Neural crest cell (in vitro differentiated cells): ENCODE measurements at places on chromosomes 13 and 19.
A peak's percentile ranks its signal among the peaks of the same experiment; 100 is the strongest.

DNA sequence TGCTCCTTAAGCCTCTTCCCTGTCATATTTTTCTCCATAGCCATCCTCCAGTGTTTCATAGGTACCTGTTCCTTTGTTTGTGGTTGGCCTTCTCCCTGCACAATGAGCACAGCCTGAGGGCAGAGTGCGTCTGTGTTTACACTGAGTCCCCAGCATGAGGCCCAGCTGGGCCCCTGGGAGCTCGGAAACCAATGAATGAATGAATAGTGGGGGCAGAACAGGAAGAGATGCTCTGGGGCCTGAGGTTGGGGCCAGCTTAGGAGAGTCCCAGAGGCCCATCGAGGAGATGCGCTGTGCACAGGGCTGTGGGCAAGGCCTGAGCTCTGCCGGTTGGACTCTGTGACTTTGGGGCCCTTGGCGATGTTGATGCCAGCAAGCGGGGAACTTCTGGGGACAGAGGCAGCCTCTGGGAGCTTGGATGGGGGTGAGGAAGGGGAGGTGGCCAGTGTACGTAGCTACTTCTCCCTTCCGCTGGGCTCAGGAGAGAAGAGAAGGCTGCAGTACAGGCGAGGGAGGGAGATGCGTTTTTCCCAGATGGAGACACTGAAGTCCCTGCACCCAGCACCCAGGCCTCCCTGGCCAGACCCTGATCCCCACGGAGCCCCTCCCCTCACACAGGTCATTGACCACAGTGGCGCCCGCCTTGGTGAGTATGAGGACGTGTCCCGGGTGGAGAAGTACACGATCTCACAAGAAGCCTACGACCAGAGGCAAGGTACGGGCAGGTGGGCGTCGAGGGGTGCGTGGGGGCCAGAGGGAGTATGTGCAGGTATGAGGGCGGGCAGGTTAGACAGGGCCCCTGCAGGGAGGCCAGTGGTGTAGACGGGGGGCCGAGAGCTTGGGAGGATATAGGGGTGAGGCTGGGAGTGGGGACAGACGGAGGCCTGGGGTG, 5.1 kb downstream of the TBCB start:
- no peak for DNase-seq

DNA sequence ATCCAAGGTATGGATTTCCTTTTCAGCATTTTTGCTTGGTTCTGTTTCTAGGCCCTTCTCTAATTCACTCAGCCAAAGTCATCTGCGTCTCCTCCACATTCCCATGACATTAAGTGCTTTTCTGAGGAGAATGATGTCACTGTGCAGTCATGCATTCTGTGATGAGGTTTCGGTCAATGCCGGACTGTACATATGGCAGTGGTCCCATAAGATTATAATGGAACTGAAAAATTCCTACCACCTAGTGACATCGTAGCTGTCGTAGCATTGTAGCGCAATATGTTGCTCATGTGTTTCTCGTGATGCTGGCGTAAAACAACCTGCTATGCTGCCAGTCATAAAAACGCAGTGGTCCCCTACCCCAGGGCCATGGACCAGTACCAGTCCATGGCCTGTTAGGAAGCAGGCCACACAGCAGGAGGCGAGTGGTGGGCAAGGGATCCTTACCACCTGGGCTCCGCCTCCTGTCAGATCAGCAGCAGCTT, 63.4 kb upstream of the TNFRSF19 start:
- DNase-seq = no peak

GRCh38 chr19:18017275-18018083, 9.5 kb downstream of the ARRDC2 start:
- no peak for DNase-seq

- no peak for DNase-seq
Measured at GRCh38 chr19:38795549-38795948, 6.5 kb downstream of the LGALS7B start.

DNA sequence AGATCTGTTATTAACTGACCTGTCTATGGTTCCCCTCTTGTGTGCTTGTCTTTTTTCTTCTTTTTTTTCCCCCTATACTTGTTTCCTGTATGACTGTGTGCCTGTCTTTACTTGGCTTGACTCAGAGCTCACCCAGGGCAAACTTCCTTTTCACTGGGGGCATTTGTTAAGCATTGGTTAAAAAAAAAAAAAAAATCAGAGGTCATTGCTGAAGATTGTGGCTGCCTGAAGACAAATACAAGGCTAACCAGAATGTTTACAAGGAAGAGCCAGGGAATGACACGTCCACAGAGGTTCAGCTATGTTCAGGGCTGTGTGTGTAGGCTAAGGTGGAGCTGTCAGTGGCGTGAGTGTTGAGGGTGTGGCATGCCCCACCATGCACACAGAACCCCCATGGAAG, 47.1 kb downstream of the LNX2 start:
- DNase-seq = no peak

- DNase-seq = no peak
Measured at GRCh38 chr19:50994129-50994528, 7.3 kb downstream of the KLK8 start.

DNA sequence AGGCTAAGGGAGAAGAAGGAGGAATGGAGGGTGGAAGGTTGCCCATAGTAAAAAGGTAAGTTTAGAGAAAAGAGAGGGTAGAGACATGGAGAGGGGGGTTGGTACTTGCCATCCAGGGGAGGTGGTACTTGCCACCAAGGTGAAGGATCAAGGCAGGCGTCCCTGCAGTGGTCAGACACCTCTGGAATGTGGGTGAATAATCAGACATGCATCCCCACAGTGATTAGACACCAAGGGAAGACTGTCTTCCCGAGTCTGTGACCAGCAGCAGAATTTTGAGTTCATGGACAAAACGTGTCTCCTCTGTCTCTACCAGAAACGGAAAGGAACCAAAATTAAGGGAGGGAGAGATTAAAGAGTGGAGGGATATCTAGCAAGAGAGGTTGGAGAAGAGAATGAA, 27.1 kb upstream of the IGFL1 start:
- no peak for DNase-seq

- no peak for DNase-seq
Measured at GRCh38 chr19:31316201-31316951, 32.9 kb downstream of the TSHZ3 start.

- peak; percentile 83 for DNase-seq
Measured at GRCh38 chr19:51473009-51473707, 5.2 kb upstream of the CEACAM18 start.

GRCh38 chr13:99435116-99435515, 66.2 kb upstream of the TM9SF2 start:
- DNase-seq = no peak

DNA sequence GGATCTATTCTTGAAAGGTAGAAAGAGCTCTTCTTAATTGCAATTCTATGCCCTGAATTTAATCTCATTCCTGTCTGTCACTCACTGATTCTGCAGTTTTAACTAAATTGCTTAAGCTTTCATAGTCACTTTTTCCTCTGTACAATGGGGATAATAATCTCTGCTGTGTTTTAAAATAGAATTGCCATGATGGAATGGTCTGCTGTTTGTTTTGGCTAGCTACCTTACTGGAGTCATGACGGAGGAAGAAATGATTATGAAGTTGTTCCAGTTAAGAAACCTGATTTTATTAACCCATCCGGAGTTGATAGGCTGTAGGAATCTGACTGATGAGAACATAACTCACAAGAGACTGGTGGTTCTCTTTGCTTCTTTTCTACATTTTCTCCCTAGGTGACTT, 54.9 kb upstream of the ITM2B start:
- no peak for DNase-seq

DNA sequence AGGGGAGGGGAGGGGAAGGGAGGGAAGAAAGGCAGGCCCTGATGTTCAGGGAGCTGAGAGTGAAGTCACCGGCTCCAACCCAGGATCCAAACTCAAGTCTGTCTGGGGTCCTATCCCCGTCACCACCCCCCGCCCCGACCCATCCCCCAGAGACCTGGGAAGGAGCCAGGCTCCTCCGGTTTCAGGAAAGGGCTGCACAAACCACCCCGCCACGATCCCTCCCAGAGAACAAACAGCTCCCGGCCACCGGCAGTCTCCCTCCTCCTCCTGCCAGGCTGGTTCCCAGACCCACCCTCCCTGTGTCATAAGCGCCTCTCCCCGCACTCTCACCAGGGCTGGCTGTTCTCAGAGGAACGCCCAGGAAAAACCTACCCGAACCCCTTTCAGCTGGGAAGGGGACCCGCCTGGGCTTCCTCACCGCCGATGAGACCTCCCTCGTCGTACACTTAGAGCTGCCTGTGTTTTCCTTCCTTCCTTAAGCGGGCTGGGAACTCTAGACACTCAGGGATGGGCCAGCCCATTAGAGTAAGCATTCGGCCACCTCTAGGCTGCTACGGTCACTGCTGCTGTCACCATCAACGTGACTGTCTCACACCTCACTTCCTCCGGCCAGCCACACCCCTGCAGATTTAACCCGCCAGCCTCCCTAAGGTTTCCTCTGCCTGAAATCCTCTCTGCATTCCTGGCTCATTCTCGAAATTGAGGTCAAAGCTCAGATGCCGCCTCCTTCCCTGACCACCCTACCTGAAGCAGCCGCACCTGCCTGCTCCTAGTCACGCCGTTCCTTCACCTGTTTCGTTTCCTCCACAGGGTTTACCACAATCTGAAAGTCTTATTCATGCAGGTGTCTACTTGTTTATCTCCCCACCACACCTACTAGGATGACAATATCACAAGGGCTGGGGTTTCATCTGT, 6.3 kb upstream of the RDH13 start:
- no peak for DNase-seq

DNA sequence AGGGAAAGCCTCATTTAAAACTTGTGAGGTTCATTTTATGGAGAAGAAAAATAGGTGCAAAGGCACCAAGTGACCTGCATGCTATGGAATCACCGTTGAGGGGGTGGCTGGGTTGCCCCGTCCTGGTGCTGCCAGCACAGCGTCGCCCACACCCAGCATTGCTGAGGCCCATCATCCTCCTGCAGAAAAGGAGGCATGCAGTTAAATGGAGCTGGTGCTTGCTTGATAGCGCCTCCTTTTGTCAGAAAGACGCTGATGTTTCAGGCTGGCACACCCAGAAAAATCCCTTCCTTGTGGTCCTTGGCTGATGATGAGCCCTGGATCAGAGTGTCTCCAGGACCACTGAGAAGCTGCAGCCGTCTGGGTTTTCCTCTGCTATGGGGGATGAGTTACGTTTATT, 36.9 kb downstream of the DHRS12 start:
- DNase-seq = no peak

DNA sequence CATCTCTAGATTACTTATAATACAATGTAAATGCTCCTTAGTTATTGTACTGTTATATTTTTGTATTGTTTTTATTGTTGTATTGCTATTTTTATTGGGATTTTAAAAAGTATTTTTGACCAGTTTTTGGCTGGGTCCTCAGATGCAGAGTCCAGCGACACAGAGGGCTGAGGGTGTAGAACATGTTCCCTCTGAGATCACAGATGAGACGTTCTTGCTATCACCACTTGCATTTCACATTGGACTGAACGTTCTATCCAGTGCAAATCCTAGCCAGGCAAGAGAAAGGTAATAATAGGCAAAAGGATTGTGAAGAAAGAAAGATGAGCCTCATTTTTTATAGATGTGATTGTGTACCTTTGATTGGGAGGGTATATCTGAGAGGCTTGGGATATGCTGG, 15.0 kb downstream of the ZSCAN5A start:
- DNase-seq = no peak

DNA sequence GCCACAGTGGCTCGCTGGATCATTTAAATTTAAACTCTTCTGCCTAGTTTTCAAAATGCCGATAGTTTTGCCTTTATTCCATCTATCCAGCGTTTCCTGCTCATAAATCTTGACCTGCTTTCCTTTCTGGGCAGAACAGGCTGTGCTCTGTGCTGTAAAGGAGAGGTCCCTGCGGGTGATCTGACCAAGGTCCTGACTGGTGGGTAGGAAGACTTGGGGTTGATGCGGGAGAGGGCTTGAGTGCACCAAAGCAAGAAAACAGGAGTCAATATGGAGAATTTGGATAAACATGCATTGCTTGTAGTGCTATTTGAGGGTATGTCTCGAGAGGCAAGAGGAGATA, 533.6 kb downstream of the MYO16 start:
- DNase-seq = no peak

DNA sequence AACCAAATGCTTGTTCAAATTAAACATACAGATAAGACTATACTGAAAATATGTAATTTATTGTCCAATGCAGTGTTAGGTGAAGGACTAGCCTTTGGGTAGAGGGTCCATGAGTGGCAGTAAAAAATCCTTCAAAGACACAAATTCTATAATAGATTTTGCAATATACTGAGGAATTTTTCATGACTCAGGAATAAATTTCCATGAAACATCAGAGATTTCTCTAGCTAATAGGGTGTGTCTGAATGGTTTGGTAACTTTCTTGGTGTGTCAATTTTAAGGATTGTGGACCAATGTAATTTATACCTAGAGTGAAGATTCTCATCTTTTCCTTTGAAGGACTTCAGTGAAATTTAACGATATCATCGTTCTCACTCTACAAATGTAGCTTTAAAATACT, 546.7 kb downstream of the SLITRK5 start:
- no peak for DNase-seq

DNA sequence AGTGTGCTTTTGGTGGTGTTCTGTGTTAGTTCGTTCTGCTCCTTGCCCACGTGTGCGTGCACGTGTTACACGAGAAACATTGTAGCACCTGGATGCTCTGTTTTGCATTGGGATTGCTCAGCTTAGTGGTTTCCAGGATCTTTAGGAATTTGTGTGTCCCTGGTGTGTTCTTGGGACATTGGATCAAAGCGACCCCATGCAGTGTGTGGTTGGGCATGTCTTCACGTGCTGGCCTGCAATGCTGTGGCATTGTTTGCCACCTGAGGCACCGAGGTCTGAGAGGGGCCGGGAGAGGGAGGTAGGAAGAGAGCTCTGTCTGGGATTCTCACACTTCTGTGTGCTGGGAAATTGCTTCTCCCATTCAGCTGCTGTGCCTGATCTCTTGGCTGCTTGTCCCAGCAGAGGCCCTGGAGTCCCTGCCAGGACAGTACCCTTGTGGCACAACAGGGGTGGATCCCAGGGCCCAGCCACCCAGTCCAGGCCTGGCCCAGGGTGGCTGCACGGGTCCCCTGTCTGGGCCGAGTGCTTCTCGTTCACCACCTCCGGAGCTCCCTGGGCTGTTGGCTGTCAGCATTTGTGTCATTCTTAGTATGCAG, 11.3 kb downstream of the PLEKHJ1 start:
- DNase-seq = no peak

DNA sequence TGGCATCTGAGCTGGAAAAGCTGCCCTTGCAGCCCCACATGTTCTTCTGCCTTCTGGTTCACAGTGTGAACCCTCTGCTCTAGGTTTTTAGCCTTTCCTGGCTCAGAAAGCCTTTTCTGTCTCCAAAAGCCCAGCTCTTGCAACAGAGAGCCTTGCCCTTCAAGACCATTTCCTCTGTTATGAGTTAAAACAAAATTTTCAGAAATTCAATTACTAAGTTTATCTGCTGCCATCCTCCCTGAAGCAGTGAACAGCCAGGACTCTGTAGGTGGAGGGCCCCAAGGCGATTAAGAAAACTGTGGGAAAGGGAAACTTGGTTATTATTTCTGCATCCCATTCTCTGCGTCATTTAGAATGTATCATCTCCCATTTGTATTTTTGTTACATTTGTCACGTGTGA, 18.8 kb downstream of the FAM124A start:
- no peak for DNase-seq

DNA sequence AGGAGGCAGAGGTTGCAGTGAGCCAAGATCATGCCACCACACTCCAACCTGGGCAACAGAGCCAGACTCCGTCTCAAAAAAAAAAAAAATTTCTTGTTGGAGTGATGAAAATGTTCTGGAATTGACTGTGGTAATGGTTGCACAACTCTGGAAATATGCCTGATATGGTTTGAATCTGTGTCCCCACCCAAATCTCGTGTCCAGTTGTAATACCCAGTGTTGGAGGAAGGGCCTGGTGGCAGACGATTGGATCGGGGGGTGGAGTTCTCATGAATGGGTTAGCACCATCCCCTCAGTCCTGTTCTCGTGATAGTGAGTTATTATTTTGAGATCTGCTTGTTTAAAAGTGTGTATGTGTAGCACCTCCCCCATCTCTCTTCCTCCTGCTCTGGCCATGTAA, 41.1 kb upstream of the MAP3K10 start:
- no peak for DNase-seq
